ENCODE measurements at places on chromosomes 11 and 22.

- no peak for DNase-seq
Observed at GRCh38 chr11:1102221-1102971, 27.7 kb downstream of the MUC2 start.

- no peak for DNase-seq
Observed at GRCh38 chr11:132549561-132549960, 982.7 kb downstream of the OPCML start.

GRCh38 chr22:49301398-49302149, 526.1 kb downstream of the BRD1 start:
- no peak for DNase-seq

GRCh38 chr22:46848197-46848596, 85.7 kb downstream of the TBC1D22A start:
- DNase-seq = no peak

DNA sequence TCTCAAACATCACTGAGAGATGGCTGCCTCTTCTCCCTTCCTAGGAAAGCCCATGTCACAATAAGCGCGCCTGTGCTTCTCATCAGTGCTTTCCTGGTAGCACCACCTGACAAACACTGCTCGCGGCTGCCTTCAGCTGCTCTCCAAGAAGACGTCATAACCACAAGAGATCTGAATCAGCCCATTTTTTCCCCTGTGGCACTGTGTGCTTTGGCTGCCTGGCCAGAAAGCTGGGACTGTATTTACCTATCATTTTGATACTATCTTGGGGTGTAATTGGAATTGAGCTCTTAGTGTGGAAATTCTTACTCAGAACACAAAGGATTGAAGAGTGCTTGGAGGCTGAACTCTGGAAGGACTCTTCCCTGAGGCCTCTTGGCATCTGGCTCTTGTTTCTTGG, 50.3 kb upstream of the EHF start:
- DNase-seq = no peak

DNA sequence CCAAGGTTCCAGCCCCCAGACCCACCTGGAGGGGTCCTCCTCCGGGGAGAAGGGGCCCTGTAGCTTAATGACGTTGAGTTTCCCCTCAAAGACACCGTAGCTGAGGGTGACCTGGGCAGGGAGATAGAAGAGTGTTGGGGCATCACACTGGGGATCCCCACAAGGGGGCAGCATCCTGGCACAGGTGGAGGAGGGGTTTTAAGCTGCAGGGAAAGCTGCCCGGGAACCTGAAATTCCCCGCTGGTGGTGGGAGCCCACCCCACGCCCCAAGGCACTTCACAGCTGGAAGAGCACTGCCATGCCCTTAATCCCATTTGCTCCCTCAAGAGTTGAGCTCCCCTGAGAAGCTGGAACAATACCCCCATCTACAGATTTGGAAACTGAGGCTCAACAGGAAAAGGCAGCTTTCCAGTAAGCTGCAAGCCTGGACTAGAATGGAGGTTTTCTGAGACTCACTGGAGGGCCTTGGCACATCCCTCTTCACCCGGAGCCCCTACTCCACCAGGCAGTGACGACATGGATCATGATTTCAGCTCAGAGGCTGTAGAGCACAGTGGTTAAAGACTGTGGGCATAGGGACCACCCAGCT, 13.7 kb downstream of the MFNG start:
- DNase-seq = no peak

DNA sequence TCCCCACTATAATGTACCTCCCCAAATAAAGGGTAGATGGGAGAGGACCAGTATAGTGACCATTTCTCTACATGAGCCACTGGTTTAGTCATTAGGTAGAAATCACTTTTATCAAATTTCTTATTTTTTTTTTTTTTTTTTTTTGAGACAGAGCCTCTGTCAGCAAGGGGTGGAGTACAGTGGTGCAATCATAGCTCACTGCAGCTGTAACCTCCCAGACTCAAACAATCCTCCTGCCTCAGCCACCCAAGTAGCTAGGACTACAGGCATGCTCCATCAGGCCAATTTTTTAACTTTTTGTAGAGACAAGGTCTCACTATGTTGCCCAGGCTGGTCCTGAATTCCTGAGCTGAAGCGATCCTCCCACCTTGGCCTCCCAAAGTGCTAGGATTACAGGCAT, 322.4 kb downstream of the TTC28 start:
- no peak for DNase-seq

GRCh38 chr22:37985751-37986281, 1.5 kb upstream of the SOX10 start:
- no peak for DNase-seq

DNA sequence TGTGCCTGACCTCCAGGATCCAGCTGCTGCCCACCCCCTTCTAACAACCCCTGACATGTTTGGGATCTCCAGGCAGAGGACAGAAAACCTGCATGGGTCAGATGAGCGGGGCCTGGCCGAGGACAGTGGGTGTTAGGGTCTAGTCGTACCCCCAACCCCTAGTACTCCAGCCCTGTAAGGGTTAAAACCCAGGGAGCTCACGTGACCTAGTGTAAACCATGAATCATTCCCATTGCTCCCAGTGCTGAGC, 89.1 kb upstream of the CRYBB3 start:
- DNase-seq = no peak

DNA sequence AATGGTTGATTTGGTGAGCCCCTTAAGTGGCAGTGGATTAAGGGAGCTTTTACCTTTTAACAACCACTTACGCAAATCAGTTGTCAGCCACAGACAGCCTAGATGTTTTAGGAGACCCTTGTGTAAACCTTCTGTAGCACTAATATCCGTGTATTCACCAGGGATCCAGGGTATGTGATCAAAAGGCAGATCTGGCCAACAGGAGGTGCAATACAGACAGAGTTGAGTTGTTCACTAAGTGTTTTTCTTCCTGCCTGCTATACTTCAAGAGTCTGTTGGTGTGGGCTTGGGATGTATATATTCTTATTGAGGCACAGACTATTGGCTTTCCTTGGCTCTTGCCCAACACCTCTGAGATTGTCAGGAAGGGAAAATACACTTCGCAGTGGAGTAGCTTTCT, 175.1 kb downstream of the FAT3 start:
- DNase-seq = no peak

GRCh38 chr22:45888221-45889092, 88.5 kb downstream of the WNT7B start:
- no peak for DNase-seq

DNA sequence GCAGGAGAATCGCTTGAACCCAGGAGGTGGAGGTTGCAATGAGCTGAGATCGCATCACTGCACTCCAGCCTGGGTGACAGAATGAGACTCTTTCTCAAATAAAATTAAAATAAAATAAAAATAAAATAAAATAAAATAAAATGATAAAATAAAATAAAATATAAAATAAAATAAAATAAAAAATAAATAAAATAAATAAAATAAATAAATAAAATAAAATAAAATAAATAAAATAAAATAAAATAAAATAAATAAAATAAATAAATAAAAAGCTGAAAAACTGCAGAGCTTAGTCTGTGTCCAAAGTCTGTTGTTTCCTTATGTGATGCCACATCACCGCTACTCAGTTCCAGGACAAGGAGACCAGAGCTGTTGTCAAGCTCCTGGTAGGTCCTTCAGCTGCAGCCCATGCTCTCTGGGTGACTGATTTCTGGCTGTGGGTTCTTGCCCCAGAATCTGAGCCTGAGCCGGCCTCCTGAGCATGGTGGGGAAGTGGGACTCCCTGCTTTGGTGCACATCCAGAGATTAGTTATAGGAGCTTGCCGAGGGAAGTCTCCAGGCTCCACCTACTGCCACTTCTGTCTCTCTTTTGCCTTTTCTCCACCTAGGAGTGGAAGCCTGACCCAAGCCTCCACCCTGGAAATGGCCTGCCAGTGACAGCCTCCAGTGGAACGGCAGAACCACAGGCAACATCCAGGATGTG, 31.3 kb upstream of the ADA2 start:
- no peak for DNase-seq

DNA sequence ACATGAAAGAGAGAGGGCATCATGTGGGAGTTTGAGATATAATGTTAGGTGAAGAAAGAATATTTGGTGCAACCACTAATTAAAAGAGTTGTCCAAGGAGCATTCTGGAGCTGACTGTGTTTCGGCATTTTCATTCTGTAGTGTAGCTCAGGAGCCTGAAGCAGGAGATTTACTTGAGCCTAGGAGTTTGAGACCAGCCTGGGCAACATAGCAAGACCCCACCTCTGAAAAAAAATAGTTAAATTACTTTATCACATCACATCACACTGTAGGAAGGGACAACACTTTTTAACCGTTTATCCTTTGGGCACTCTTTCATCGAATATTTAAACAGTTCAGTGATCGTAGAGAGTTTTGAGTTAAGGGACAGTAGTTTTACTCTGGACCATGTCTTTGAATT, 50.3 kb upstream of the SLC25A18 start:
- no peak for DNase-seq

DNA sequence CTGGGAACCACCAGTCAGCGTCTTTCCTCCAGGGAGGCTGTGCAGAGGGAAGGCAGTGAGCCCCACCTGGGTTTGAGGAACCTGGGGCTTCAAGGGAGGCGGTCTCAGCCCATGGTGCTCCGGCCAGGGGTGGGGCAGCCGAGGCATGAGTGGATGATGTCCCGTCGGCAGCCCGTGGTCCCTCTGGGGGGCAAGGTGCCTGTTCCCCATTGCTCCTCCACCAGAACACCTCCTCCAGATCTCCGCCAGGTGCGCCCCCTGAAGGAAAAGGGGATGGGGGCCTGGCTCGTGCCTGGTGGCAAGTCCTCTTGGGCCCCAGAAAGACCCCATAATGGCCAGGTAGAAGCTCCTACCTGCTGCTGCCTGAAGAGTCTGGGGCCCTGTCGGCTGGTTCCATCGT, 94.1 kb downstream of the KCNQ1 start:
- DNase-seq = no peak

- no peak for DNase-seq
Observed at GRCh38 chr22:44191036-44191454, 10.3 kb downstream of the PARVG start.

DNA sequence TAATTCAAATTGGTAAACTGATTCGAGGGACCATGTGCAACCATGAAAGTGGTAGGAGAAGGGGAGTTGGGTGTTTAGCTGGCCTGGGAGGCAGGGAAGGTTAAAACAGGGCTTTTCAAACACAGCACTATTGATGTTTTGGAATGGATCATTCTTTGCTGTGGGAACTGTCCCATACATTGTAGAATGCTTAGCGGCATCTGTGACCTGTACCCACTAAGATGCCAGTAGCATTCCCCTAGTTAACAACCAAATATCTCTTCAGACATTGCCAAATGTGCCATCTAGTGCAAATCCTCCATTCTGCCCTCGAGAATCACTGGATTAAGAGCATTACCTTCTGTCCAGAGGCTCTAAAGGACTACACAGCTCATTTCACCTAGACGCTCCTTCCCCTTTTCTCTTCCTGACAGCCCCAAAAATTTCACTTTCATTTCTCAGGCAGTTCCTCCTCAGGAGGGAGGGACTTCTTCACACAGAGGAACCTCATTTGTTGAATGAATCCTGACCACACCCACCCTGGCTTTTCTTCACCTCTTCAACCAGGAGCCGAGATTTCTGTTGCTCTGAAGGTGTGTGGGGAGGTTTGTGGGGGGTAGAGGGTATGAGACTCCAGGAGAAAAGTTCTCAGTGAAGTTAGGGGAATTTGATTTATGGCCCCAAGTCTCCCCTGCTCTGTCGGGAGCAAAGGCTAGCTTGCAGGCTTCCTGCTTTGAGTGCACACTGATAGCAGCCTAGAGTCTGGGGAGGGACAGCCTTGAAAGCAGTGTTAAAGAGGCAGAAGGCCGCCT, at the start of gene TRIM34:
TSS of gene TRIM34 (plus strand) at position 513 of the 791 bp plus-strand sequence. CDS start 7,331 bp downstream, outside the sequence.
- DNase-seq = peak; percentile 28

GRCh38 chr11:130487924-130488815, 39.7 kb downstream of the ADAMTS15 start:
- no peak for DNase-seq

DNA sequence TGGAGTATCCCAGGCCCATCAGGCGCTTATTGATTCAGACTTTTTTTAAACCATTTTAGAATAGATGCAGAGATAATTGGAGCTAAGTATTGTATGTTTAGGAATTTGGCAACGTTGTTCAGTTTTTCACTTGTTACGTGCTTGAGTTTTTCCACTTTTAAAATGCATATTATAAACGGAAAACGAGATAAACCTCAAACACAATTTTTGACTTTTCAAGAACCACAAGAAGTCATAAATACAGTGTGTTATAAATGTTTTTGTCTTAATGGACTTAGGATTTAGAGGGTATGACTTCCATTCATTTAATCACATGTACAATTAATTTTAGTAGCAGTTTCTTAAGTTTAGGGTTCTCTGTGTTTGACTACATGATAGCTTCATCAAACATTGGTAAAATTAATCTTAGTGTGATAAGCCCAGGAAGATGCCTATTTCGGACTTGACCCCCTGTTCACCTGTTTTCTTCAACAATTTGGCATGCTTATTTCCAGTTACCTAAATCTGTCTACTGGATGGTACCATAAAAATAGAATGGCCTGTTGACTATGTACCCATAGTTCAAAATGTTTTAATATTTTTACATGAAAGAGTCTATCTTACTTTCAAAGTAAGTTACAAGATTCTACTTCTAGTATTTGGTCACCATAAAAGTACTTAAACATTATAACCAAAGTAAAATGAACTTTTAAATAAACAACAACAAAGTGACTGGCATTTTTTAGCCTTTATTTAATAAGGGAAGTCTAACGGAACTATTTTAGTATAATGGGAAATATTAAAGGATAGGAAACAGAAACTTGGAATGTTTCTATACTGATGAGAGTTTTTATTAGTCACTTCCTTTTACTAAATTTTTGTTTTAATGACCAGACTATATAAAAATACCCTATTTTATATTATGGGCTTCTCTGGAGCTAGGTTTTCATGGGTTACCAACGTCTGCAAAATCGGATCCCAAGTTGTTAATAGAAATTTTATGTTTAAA, 1.4 kb downstream of the ZC3H12C start:
- no peak for DNase-seq

GRCh38 chr11:22203281-22203680, 10.4 kb downstream of the ANO5 start:
- DNase-seq = no peak

DNA sequence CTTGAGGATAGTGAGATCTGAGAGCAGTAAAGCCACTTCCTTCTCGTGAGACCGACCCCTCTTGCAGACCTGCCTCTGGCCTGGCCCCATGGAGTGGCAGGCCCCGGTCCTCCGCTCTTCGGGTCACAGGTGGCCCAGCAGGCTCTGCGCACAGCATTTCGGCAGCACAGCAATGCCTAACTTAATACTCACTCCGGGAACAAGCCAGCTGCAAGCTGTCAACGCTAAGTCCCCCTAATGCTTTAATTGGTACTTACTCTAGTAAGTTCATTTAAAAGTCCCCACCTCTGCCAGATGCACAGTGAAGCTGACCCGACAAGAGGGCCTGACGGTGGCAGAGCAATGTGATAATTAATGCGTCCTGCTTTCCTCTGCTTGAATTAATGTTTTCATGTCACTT, 349.3 kb upstream of the B3GAT1 start:
- no peak for DNase-seq

- DNase-seq = no peak
Observed at GRCh38 chr11:44877571-44878497, 72.8 kb downstream of the TP53I11 start.
